ENCODE measurements at places on chromosomes 2 and 18. TPM values are rescaled to one million over a fixed set of nuclear protein-coding genes. Genes with fewer than 3 reads are reported as not detected.

Gene AQP12A
- total RNA-seq = not detected

Gene TNFRSF11A
- total RNA-seq = 16.6 TPM

Gene SUMO1
- total RNA-seq = 88.2 TPM

Gene SAG
- total RNA-seq = 0.10 TPM

Gene SGO2
- 33.0 TPM for total RNA-seq

Gene LTBP1
- total RNA-seq = 0.58 TPM

Gene LBH
- 158 TPM for total RNA-seq

Gene AMER3
- not detected for total RNA-seq

Gene IL36B
- total RNA-seq = not detected

Gene REG3G
- total RNA-seq = not detected

Data from activated naive CD4-positive, alpha-beta T cell treated with anti-CD3 and anti-CD28 coated beads, Interleukin-2, amount 10 ng/mL, durations not matched to agents 5 hours and 36 hours (primary cell).